Tibial artery (tissue), 4 donors: ENCODE measurements at places on chromosomes 16 and 17.

DNA sequence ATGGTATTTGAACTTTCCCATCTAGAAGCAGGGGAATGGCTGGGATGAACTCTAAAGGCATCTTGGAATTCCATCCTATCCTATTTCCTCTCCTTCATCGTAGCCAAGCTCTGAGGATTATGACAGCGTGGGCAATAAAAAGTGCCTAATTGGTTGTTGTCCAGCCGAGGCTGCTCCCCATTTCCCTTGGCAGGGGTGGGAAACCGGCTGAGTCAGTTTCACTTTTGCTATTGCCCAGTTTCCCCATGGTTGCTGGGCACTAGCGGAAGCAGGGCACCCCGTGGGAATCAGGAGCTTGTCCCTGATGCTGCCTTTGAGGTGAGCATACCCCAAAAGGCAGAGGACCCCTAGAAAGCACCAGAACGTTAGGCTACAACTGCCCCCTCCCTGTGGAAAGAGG lies 13.8 kb upstream of the SP2 start:
- no peak for DNase-seq

DNA sequence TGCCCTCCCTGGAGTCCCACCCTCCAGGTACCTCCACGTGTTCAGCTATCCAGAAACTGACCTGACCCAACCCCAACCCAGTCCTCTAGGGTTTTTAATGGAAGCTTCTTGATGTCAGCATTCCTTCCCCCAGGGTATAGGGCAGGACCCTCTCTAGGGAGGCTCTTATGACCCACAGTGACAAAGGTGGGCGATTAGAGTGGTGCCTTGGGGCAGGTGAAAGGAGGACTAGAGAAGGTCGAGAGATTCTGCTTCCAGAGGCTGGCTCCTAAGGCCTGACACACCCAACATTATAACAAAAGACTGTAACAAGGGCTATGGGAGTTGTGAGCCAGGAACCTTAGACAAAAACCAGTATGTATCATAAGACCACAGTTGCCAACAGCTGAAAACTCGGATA lies 17.2 kb downstream of the COX11 start:
- no peak for DNase-seq

DNA sequence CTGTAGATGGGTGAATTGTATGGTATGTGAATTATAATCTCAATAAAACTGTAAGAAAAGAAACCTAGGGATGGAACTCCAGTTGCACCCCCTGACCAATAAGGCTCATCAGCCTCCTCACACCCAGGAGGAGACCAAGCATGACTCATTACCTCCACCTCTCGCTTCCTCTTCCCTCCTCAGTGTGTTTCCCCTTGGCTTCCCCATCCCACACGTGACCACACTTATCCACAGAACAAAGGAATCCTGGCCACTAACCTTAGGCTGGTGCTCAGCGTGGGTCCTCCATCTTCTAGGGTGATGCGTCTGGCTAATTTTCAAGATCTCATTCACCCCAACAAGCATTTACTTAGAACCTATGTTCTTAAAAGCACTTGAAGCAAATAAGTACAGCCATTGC lies 36.2 kb upstream of the MAP3K14 start:
- no peak for DNase-seq

DNA sequence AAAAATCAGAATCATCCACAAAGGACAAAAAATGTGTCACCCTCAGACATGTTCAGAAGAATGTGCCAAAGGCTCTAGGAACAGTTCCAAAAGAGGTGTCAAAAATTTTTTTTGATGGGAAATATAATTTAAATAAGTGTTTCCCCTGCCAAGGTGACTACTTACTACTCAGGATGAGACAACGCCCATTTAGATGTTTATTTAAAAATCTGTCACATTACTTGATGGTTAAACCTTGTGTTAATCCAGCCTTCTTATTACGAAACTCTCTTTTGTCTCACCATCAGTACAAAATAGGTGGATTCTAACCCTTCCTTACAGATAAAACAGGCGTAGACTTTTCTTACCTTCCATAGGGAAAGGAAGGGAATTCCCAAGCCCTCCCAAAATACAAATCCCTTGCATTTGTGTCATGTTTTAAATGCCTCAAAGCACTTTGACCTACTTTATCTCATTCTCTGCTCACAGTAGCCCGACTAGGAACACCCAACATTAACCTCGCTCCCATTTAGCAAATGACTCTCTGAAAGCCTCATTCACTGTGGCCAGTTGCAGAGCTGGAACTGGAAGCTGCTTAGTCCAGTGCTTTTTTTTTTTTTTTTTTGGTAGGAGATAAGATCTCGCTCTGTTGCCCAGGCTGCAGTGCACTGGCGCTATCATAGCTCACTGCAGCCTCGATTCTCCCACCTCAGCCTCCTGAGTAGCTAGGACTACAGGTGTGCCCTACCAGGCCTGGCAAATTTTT lies 5.8 kb upstream of the GNA13 start:
- no peak for DNase-seq

- DNase-seq: no peak
These were observed 34.0 kb upstream of the PIRT start for GRCh38 chr17:10871914-10872313.

DNA sequence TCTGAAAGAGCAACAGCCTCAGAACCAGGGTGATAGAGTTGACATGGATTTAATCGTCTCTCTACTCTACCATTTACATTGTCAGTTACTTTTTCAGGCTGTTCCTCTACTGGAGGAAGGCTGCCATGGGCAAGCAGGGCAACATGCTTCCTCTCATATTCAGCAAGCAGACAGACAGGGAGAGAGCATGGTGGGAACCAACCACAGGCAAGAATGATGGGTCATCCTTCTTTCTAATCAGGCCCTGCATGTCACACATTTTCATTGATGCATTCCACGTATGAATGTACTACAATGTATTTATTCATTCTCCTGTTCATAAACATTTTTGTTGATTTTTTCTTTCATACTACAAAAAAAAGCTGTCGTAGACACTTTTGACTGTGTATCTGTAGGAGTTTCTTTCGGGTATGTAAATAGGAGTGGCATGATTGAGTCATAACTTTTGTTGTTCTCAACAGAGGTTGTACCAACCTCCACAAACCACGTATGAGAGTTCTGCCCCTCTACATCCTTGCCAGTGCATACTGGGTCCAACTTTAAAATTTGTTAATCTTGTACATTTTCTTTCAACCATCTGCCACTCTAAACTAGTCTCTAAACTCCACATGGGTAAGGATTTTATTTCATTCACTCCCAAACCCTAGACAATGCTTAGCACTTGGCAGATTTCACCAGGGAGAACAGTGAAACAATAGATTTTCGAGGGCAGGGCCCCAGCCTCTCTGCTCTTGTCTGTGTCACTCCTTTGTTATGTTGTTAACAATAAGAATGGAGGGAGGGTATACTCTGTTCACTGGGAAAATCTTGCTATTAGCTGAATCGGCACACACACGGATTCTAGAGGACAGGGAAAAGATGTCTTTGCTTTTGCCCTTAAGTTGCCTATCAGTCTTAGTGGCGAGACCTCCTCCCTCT lies 58.7 kb downstream of the CMC2 start:
- no peak for DNase-seq
